ENCODE measurements at places on chromosomes 6 and 20.

GRCh38 chr6:48073976-48074767, 36.8 kb downstream of the PTCHD4 start:
- no peak for DNase-seq

GRCh38 chr6:163019926-163020325, 292.2 kb downstream of the PACRG start:
- no peak for DNase-seq

DNA sequence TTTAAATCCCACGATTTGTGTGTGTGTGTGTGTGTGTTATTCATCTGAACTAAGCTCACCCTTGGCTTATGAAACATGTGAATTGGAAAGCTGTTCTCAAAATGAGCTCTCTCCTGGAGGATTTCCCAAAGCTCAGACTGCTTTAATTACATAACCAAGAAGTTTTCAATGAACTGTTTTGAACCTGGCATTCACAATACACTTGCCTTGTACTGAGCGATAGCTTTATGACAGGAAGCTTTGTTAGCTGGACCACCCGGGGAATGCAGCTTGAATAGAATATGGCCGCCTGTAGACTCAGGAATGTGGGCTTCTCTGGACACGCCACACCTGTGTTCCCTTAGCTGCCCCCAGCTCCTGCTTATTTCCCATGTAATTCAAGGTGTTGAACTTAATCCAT, 71.4 kb upstream of the PREP start:
- DNase-seq = no peak

DNA sequence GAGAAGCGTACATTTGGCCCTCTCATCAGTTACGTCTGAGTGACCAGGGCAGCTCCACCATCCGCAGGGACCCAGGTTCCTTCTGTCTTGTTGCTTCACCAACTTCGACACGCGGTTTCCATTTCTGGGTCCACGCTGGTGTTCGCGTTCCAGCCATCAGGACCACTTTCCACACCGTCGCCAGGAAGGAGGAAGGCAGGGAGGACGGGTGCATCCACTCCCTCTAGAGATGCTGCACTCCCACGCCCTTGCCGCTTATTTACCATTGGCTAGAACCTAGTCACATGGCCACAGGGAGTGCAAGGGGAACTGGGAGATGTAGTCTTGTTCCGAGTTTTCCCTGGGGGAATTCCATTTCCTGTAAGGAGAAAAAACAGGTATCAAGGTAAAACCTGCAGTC, 33.2 kb upstream of the SNX9 start:
- DNase-seq = no peak

- no peak for DNase-seq
These were observed 371.9 kb upstream of the CHD6 start for GRCh38 chr20:41989935-41990635.

- no peak for DNase-seq
These were observed 29.7 kb downstream of the FYN start for GRCh38 chr6:111843347-111844147.

- DNase-seq = no peak
These were observed 1085.6 kb downstream of the KIF16B start for GRCh38 chr20:15487682-15488081.

DNA sequence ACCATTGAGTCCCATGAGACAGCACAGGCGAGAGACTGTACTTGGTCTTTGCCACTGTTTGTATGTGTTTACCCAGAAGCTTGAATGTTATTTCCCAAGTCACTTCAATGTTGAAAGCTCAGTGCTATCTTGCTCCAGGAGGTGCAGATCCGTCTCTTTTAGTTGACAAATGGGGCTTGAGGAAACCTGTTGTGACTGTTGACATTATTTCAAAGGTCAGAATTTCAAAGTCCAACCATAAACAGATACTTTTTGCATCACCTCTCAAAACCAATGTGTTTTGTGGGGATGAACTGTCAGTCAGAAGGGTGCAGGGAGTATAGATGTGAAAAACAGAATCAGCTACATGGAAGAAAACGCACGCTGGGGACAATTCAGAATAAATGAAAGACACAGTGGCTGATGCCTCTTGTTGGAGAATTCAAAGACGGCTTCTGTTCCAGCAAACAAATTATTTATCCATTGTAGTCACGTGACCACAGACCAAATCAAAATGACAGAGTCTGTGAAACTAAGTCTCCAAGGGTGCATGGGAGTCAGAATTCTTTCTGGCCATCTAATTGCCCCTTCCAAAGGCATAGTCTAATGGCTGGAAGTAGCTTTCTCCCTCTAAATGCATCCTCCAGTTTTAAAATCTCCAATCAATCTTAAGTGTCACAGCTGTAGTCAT, 83.7 kb downstream of the MYLK4 start:
- no peak for DNase-seq

DNA sequence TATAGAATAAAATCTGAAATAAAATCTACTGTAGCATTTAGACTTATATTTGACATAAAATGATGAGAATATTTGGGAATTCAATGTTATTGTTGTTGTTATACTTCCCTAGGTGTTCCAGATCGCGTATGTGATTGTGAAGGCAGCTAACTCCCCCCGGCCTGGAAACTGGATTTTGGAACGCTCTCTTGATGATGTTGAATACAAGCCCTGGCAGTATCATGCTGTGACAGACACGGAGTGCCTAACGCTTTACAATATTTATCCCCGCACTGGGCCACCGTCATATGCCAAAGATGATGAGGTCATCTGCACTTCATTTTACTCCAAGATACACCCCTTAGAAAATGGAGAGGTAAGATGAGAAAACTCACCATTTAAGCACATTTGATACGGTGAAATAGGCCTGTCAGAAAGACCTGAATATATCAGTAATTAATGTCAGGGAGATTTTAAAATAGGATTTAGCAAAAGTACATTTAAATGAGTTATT, 215.2 kb downstream of the LAMA2 start:
- no peak for DNase-seq

DNA sequence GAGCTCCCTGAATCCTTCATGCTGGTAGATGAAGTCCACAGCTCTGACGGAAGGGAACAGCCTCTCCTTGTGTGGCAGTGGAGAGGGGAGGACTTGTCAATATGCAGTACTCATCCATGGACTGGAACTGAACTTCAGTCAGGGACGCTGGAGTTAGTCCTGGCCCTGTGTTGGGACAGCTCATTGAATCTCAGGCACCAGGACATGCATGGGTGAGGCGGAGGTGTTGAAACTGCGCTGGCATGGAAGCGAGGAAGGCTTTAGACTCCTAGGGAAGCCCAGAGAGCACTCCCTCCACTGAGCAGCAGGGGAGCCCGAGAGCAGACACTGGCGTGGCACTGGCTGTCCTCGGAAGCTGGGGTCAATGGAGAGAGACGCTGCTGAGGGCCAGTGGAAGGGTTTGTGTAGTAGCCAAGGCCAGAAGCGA, 161.3 kb upstream of the GGTLC1 start:
- no peak for DNase-seq

GRCh38 chr6:26392932-26393636, 9.0 kb upstream of the BTN3A1 start:
- DNase-seq = no peak

GRCh38 chr6:37513576-37513975, 13.9 kb upstream of the CCDC167 start:
- DNase-seq = no peak

- no peak for DNase-seq
These were observed 138.3 kb upstream of the AKIRIN2 start for GRCh38 chr6:87840324-87840723.

GRCh38 chr20:9036593-9036992, 32.3 kb upstream of the PLCB4 start:
- no peak for DNase-seq

DNA sequence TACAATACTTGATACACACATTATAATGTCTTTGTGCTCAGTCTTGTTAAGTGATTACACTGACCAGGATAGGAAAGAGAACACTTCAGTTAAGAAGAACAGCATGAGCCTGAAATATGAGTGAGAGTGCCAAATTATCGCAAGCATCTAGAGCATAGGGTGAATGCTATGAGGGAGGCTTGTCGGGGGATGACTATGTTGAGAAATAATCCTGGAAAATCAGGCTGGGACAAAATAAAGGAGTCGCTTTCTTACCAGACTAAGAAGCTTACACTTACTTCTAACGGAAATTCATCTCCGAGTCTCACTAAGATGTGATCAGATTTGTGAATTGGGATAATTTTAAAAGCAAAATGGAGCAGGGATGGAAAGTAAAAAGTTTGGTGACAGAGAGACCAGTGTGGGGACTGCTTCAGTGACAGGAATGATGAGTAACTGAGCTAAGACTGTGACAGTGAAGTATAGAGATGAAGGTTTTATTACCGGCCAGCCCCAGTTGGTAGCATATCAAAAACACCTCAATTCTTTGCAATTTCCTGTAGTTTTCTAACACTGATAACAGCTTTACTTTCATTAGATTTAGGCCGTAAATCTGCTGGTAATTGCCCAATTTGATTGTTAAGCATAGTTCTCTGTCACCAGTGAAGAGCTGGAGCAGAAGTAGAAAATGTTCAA, 48.4 kb upstream of the DEFB112 start:
- DNase-seq = no peak

GRCh38 chr6:22106961-22107360, 189.9 kb downstream of the PRL start:
- DNase-seq = no peak

DNA sequence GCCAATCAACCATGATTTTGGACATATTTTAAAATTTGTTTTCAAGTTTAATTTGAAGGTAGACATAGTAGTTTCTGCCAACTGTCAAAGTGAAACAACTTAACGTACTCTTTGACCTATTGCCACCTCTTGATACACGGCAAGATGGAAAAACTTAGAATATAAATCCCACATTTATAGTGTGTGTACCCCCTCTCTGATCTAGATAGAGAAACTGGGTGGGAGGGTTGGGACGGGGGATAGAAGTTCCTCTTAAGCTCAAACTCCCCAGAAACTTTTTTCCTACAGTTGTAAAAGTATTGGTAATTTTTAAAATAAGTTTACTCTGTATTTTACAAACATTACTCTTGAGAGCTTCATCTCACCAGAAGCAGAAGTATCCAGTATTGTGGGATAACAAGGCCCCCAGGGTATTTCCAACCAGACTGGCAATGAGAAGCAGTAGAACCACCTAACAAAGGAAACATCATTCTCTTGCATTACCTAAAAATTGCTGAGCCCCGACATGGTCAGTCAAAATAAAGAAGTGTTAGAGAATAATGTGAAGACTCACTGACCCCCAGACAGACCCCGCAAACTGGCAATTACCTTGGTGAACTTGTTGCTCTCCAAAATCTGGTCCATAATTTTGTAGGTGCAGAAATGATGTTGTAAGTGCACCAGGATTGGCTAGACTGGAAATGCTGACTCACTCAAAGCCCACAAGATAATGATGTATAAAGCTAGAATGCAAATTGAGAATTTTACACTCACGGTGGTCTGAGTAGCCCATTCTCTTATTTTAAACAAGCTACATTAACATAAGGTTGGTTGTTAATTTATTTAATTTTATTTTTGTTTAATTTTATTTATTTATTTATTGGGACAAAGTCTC, 74.7 kb upstream of the TNFAIP3 start:
- DNase-seq = no peak

GRCh38 chr6:87879132-87879861, 168.3 kb upstream of the SPACA1 start:
- DNase-seq = no peak

- DNase-seq = no peak
These were observed 18.0 kb upstream of the CDK5RAP1 start for GRCh38 chr20:33419140-33419974.

DNA sequence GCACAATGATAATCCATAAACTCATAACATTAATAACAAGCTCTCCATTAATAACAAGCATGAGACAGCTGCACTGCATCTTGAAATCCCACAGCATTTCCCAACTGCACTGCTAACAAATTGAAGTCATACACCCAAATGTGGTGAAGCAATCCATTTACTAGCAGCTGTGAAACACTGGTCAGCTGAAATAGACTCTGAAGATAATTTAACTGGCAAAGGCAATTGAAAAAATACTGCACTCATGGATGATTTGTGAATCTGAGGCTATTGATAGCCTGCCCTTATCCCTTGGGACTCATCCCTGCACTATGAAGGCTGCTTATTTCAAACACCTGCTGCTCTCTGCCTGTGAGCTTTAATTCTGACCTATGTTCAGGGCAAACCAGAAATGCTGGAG, 49.1 kb upstream of the PLCB1 start:
- DNase-seq = no peak

DNA sequence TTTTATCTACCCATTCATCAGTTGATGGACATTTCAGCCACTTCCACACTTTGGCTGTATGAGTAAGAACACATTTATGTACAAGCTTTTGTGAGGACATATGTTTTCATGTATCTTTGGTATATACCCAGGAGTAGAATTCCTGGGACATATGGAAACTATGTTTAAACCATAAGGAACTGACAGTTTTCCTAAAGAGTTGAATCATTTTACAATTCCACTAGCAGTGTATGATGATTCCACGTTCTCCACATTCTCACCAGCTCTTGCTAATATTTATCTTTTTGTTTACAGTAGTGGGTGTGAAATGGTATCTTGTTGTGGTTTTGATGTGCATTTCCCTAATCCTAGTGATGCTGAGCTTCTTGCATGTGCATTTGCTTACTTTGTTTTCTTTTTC, 338.1 kb downstream of the PLCB1 start:
- no peak for DNase-seq

GRCh38 chr6:141726248-141726647, 406.5 kb upstream of the GJE1 start:
- no peak for DNase-seq

DNA sequence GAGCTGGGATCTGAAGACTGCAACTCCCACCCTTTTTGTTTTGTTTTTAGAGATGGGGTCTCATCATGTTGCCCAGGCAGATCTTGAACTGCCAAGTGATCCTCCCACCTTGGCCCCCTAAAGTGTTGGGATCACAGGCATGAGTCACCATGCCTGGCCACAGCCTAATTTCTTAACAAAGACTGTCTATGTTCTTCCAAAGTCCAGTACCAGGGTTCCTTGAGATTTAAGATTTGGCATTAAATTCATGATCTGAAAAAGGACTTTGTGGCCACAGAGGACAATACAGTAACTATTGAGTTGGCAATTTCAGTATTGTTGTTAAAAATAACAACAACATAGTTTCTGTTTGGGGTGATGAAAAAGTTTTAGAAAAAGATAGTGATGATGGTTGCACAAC, 28.7 kb upstream of the BEND3 start:
- DNase-seq = no peak

GRCh38 chr20:53074811-53075314, 102.7 kb downstream of the TSHZ2 start:
- DNase-seq = no peak

DNA sequence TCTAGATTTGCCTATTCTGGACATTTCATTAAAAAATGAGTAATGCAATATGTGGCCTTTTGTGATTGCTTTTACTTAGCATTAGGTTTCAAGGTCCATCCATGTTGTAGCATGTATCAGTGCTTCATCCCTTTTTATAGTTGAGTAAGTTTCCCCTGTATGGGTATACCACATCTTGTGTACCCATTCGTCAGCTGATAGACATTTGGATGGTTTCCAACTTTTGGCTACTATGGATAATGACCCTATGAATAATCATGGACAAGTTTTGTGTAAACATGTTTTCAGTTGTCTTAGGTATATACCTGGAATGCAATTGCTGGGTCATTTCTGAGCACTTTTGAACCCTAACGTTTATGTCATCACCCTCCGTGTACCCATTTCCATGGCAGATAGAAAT, 15.4 kb downstream of the METTL24 start:
- DNase-seq = no peak

- DNase-seq = peak; percentile 58
These were observed 197.5 kb upstream of the SULF2 start for GRCh38 chr20:47982574-47983360.

- no peak for DNase-seq
These were observed 179.8 kb downstream of the FOXA2 start for GRCh38 chr20:22404419-22405170.
